ENCODE measurements at places on chromosomes 3 and 15.

GRCh38 chr3:174162550-174162949 lies 696.6 kb upstream of the NAALADL2 start:
- DNase-seq = no peak

- no peak for DNase-seq
Measured at GRCh38 chr3:80050826-80051601, 283.2 kb upstream of the ROBO1 start.

- no peak for DNase-seq
Measured at GRCh38 chr3:12681943-12682390, 18.1 kb upstream of the RAF1 start.

GRCh38 chr3:52705438-52705687 lies 228 bp downstream of the GLT8D1 start:
- no peak for DNase-seq

GRCh38 chr3:33904730-33905129 lies 106.3 kb downstream of the PDCD6IP start:
- DNase-seq = no peak

DNA sequence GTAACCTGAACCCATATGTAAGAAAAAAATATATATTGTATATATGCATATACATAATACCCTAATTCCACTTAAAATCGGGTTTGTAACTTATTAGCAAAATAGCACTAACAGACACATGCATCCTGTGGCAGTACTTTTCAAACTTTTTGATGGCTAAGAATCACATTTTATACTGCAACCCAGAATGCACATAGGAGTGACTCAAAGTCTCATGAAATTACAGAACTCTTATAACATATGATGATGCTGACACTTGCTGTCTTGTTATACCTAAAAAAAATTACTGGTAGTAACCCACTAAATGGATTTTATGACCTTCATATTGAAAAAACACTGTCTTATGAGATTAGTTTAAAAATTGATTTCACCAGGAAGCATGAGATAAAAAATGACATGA lies 152.4 kb upstream of the FRMD4B start:
- DNase-seq = no peak

DNA sequence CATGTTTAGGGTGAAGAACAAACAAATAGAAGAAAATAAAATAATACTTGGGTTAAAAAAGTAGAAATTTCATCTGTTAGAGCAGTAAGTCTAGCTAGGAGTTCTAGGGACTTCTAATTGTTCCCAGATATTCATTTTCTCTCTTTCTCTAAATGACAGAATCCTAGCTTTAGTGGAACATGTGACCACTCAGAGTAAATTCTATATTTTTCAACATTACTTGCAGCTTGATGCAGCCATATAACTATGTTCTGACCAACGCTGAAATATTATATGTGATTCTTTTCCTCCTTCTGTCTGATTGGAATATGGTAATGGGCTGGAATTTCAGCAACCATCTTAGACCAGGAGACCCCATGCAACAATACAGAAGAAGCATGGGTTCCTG lies 8.1 kb downstream of the PTX3 start:
- DNase-seq = no peak

DNA sequence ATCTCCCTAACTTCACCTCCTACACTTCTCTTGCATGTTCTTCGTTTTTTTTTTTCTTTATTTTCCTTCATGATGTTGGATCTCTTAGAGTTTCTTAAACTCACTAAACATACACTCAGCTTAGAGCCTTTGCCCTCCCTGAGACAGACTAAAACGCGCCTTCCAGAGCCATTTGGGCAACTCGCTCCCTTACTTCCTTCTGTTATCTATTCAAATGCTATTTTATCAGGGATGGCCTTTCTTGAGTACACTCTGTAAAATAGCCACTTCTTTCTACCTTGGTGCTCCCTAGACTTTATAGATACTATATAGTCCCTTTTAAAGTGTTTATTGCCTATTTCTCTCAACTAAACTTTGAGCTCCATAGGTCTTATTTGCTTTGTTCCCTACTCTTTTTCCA lies 598.2 kb upstream of the NECTIN3 start:
- no peak for DNase-seq

GRCh38 chr3:10354361-10355015 lies 33.6 kb upstream of the SEC13 start:
- DNase-seq = no peak

DNA sequence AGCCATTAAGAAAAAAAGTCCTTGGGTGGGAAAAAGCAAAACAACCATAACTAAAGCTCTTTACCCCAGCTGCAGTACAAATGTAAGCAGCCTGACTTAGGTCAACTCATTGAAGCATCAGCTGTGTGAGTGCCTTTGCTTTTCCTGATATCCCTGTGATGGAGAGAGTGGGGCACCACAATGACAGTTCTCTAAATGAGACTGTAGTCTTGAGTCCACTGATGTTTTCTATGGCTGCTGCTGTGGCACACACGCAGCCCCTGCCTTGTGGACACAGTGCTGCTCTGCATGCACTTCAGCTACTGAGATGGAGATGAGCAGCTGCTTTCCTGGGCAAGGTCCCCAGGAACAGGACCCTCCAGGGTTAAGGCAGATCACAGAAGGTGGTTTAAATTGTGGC lies 173.2 kb downstream of the KCNAB1 start:
- DNase-seq = no peak

GRCh38 chr3:29329986-29330890 lies 49.4 kb downstream of the RBMS3 start:
- no peak for DNase-seq

DNA sequence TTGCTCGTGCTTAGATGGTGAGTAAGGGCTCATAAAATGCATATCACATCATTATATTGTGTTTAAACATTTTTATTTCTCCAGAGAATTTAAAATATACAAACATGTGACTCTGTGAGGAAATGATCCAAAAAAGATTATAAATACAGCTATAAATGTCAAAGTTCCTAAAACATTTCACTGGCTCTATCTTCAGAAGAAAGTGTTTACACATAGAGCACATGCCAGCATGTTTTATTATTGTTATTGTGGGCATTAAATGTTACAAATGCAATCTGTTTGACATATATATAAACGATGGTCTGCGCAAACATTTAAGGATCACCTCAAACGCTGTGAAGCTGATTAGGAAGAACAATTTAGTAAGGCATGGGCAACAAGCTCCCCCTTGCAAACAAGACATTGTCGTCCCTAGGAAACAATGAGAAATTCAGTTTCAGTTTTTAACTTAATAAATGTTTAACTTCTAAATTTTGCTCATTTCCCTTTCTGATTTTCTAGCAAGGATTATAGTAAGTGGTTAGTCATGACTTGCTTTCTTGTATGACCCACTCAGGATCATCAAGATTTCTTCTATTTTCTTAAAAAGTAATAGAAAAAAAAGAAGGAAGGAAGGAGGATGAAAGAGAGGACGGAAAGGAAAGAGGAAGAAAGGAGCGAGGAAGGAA lies 207.5 kb downstream of the SATB1 start:
- DNase-seq = no peak

GRCh38 chr3:32856355-32856889 lies 38.6 kb downstream of the TRIM71 start:
- DNase-seq = no peak

GRCh38 chr15:33182278-33182905 lies 12.1 kb downstream of the FMN1 start:
- no peak for DNase-seq
